ENCODE measurements at places on chromosomes 3 and 15.

GRCh38 chr15:42483677-42484076 lies 7.3 kb downstream of the ZNF106 start:
- no peak for DNase-seq

DNA sequence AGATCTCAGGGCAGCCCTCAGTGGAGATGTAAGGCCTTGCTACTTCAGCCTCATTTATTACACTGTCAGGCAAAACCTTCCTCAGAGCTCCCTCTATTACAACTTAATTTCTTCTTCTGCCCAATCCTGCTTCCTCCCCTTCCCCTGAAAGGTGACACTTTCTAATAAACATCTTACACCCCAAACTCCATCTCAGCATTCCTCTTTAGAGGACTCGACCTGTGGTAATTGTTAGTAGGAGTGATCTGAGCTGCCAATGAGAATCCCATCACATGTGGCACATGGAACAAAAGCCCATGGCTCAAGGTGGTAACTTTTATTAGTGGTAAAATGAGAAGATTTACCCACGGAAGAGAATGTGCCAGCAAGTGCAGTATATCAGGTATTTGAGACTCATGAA lies 29.8 kb downstream of the DTWD1 start:
- DNase-seq, result no peak

GRCh38 chr3:169389925-169390253 lies 273.6 kb downstream of the MECOM start:
- no peak for DNase-seq

- no peak for DNase-seq
Observed at GRCh38 chr3:158443632-158444031, 127.4 kb upstream of the MLF1 start.

- peak; percentile 39 for DNase-seq
Observed at GRCh38 chr3:134367869-134368750, 6.1 kb downstream of the AMOTL2 start.

GRCh38 chr3:130659911-130660310 lies 86.7 kb downstream of the PIK3R4 start:
- no peak for DNase-seq

DNA sequence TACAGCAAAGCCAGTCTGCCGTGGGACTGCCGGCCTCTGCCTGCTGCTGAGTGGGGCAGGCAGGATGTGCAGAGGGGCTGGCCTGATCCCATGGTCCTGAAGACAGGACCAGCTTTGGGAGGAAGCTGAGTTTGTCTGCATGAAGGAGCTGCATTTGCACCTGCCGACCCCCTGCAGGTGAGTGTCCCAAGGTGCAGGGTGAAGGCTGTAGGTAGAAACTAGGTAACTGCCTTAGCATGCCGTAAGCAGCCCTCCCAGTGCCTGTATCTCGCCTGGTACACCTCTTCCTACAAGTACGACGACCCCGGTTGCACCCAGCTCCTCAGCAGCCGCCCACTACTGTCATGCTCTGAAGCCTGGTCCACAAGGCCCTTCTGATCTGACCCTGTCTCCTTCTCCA lies 34.9 kb downstream of the AMOTL2 start:
- DNase-seq, result peak; percentile 26

DNA sequence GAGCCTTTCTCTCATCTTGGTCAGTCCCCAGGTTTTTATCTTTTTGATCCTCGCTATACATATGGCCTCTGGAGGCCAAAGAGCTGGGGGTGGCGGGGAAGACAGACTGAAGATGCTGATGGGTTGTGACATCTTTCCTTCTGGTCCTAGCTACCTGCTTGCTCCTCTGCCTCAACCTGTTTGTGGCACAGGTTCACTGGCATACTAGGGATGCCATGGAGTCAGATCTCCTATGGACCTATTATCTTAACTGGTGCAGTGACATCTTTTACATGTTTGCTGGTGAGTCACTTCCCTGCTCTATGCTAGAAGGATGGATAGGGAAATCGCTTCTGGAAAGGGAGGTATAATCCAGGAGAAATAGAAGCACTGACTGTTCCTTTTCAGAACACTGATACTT lies 8.8 kb downstream of the TMEM202 start:
- DNase-seq, result no peak

DNA sequence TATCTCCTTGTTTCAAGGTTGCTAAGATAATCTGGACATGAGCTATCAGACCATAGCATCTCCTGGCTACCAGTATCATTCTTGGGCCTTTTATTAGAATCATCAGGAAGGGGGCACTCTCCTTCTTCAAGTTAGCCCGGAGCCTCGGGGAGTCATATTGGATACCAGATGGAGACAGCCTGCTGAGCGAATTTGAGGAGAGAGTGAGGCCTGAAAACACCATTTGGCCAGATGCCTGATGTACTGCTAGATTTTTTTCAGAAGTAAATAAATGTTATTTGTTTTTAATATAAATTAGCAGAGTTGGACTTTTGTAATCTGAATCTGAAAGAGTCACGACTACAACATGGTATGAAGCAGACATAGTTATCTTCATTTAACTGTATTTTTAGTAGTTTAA lies 848.6 kb downstream of the IGSF11 start:
- no peak for DNase-seq

DNA sequence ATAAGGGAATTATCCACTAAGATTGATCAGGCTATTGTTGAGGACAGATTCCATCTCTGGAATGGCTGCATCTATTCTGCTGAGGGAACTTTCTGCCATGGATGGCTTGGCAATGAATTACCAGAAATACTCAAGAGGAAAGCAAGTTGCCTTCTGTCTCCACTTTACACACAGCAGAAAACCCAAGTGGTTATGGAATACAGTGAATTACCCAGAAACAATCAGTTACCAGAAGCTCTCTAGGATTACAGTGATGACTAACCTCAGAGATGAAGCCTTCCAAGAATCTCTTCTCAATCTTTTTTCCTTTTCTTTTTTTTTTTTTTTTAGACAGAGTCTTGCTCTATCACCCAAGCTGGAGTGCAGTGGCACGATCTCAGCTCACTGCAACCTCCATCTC lies 183.3 kb downstream of the WDR76 start:
- DNase-seq, result no peak

DNA sequence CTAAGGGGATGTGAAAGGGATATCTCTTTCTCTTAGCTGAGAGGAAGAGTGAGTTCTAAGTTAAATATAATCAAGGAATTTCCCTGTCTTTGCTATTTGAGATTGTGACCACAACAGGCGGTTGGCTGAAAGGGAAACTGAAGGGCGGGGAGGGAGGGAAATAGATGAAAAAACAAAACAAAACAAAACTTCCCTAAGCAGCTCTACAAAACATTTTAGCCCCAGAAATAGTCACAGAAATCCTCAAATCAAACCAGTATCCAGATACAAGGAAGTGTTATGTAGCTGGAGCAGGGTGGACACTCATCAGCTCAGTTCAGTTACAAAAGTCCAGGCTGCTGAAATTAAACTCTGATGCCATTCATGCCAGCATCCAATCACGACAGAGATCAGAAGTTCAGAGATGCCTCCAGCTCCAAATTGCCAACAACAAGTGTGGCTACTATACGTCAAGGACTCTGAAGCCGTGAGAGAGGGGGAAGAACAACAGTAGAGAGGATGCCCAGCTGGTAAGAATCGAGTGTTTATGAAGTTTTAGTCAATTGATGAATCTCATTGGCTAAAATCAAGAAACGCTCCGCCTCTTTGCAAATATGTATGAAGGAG lies 319 bp upstream of the TP63 start:
- DNase-seq, result peak; percentile 46

GRCh38 chr15:40235201-40235885 lies 3.5 kb upstream of the PAK6 start:
- no peak for DNase-seq

DNA sequence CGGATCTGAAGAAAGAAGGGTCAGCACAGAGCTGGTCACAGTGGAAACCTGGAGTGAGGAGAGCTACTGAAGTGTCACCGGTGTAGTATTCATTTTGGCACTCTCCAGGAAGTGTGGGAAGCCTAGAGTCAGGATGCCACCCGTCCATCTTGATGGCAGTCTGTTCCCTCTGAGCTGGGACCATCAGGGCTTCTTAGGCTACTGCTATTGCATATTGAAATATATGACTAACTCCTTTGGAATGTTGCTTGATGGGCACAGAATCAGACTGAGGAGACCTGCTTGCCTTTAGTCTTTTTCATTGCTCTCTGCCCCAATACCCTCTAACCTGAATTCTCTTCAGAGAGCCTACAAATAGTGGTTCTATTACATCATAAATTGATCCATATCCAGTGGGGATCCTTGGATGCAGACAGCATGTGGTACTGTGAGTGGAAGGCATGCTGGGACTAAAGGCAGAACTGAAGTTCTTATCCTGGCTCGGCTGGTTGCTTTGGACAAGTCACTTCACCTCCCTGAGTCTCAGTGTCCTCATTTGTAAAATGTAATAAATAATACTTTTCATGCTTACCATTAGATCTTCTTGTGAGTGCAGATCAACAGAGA lies 143.5 kb downstream of the PDE8A start:
- no peak for DNase-seq

- DNase-seq, result no peak
Observed at GRCh38 chr15:81388436-81388770, 14.4 kb upstream of the TMC3 start.

GRCh38 chr3:107258300-107258699 lies 118.9 kb upstream of the CCDC54 start:
- DNase-seq, result no peak

DNA sequence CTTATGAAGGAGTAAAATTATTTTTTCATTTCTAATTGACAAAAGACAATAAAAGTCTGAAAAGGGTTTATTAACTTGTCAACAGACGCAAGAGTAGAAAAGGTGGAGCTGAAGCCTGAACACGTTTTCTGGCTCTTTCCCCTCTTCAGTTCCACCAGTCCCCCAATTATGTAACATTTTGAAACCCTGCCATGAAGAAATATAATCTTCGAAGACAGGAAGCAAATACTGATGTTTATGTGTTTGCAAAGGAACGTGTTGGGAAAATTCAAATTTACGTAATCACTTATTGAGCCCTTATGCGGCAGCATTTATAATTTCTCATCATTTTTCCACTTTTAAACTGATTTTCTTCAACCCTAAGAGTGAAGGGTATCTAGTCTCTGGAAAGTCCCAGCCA lies 767 bp downstream of the AP3S2 start:
- DNase-seq, result no peak

- no peak for DNase-seq
Observed at GRCh38 chr15:89669941-89670340, 9.2 kb downstream of the PLIN1 start.

DNA sequence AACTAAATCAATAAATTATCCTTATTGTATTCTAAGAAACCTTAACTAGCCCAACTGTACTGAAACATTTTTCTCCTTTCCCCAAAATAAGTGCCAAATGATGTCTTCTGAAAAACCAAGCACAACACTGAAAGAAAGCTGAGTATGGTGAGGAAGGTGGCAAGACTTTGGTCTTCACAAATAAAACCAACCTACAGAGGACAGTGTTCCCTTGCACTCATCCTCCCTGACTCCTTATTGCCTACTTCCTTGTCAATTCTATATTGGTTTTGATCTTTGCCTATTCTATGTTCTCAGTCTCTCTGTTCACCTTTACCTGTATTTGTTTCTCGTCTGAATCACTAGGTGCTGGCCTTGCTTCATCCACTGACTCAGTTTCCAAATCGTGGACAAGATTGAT lies 490.1 kb upstream of the ZNF385D start:
- DNase-seq, result no peak

DNA sequence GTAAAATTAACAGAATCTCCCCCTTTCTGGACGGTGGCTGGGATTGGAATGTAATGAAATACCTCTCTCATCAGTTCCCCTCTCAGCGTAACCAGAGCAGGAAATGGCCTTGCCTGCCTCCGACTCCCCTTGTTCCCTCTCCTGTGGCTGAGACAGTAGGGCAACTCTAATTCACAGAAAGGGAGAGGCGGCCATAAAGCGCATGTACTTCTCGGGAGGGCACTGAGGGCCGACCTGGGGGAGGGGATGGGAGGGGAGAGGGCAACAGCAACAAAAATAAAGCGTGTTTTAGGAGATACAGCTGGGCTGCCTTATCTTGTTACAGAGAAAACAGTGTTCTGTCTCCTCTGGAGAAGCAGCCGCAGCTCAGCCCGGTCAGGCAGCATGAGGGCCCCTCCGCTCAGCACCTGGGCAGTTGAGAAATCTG lies 783.3 kb upstream of the ARRDC4 start:
- DNase-seq, result no peak

DNA sequence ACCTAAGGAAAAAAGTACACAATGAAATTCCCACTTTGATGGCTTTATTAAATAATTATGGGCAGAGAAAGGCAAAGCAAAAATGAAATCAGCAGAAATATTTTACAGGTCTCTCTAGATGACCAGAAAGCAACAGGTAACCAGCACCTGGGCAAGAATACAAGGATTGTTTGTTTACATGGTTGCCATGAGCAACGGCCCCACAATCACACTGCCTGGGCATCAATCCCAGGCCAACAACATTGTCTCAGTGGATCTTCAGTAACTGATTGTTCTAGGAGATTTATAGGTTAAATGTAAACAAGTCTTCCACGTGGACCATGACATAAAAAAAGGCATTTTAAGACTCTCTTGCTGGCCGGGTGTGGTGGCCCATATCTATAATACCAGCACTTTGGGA lies 82.6 kb downstream of the PDZRN3 start:
- no peak for DNase-seq

DNA sequence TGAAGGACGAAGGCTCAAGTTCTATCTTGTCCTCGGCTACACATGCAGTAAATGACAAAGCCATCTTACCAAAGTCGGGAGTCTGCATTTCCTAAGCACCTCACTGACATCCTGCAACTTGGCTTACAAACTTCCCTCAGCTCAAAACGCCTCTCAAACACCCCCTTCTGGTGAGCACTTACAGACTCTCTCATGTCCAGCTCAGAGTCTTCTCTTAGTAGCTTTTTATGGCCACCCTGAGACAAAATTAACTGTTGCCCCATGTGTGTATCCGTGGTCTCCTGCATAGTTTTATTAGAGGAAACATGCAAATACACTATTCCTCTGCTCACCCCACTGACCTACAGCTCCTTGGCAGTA lies 819.7 kb downstream of the FHIT start:
- DNase-seq, result no peak

- DNase-seq, result no peak
Observed at GRCh38 chr3:181313335-181313734, 323.8 kb upstream of the DNAJC19 start.

GRCh38 chr15:81085213-81085612 lies 48.9 kb upstream of the CFAP161 start:
- DNase-seq, result no peak

GRCh38 chr3:49593041-49593440 lies 38.8 kb downstream of the BSN start:
- no peak for DNase-seq

DNA sequence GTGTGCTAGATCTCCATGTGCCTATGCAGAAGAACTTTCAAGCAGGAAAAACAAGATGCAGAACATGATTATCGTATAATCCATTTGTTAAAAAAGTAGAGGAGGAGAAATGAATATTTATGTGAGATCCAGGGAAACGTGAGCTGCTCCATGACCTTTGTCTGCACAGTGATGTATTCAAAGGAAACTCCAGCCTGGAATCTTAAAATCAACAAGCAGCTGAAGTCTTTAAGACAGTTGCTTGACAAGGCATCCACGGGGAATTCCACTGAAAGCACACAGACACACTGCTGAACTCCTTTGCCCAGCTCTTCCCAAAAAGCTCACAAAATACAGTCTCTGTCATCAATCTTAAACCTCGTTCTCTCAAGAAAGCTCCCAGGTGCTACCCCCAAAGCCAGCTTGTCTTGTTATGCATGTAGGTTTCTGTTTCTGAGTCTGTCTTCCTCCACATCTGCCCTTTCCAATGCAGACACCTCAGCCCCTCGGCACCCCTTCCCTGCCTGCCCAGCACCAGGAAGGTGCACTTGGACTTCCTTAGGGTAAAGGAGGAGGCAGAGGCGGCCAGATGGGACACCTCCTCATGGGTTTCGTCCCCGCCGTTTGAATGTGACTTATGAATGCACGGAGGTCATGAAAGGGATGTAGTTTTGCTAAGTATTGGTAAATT lies 28.7 kb downstream of the LRRK1 start:
- DNase-seq, result no peak

Data from right forelimb (tissue), 1 donor.